Stimulated activated CD8-positive, alpha-beta memory T cell treated with anti-CD3 and anti-CD28 coated beads, Interleukin-7, amount 100 ng/mL, for 48 hours (primary cell): ENCODE measurements at places on chromosomes 7 and 10.

GRCh38 chr7:55432939-55433784, 68.0 kb downstream of the LANCL2 start:
- no peak for DNase-seq

DNA sequence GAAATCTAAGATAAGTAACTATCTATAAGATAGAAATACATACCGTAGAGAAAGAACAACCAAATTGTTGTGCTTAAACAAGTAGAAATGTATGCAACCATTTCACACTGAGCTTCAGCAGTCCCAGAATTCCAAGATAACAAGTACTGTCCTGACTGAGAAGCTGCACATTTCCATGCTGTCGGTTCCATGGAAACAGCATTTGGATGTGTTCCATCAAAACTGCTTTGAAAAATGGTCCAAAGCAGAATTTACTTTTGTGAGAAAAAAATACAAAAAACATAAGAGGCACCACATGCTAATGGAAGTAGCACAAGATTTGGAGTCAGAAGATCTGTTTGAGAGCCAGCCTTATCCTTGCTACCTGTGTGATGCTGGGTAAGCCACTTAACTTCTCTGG, 92.6 kb downstream of the MTERF1 start:
- no peak for DNase-seq

GRCh38 chr10:132813001-132813401, 27.1 kb upstream of the NKX6-2 start:
- DNase-seq = no peak

GRCh38 chr7:85887133-85887532, 700.3 kb upstream of the SEMA3D start:
- no peak for DNase-seq

GRCh38 chr7:38525857-38526256, 105.3 kb downstream of the AMPH start:
- no peak for DNase-seq

DNA sequence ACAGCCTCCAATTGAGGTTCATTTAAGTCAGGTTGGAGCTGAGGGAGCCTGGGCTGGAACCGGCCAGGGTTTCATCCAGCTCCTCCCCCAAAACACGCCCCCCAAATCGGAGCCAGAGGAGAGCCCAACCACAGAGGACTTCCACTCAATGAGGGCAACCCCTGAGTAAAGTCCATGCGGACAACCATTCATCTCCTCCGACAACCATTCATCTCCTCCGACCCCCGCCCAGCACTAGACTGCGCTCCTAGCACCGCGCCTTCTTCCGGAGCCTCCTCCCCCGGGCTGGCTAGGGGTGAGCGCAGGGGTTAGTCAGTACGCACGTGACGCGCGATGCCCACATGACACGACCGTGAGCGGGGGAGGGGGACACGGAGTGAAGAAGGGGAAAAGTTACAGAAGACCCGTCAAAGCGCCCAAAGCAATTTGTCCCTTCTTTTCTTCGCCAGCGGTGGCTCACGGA, 1.4 kb downstream of the MAGI2 start:
- no peak for DNase-seq

DNA sequence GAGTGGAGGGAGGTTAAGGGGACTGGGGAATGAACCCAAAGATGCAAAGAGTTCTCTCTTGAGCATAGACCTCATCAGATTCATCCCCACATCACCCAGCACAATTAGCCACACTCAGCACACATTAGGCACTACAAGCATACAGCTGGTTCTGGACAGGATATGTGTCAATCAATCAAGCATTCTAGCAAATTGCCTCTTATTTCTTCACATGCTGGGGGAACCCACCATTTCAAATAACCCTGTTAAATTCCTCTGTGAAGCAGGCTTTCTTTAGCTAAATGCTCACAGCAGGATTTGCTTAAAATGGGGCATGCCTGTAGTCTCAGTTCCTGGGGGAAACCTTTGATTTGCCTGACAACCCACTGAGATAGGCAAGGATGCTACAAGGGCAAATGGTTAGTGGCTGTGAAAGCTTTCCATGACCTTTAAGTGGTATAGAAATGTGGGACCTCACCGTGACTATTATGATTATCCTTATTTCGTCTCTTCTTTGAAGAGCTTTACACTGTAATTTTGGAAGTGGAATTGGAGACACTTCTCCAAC, 193.4 kb upstream of the ZMIZ1 start:
- DNase-seq = no peak

DNA sequence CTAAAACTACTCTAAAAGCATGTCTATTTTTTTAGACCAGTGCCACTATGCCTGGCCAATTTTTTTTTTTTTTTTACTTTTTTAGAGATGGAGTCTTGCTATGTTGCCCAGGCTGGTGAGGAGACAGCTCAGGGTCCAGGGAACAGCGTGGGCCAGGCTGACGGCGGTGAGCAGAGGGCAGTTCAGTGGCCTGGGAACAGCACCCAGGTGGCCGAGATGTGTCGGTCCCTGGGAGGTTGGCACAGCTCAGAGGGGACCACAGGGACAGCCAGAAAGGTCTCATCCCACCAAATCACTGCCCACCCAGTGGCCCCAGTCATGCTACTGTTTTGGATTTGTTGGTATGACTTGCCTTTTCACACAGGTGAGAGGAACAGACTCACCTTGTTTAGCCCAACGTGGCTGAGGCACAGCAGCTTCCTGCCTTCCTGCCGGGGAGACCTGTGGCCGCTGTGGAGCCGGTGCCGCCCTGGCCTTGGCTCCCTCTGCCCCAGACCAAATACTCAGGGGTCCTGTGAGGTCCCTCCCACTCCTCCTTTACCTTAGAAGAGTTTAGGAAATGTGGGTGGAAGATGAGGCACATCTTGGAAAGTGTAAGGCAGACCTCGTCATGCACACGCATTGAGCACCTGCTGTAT, 109.6 kb downstream of the PTPRE start:
- no peak for DNase-seq

- no peak for DNase-seq
Observed at GRCh38 chr10:6349846-6350535, 147.3 kb downstream of the PFKFB3 start.

GRCh38 chr10:120012131-120012400, 119.5 kb downstream of the SEC23IP start:
- no peak for DNase-seq

DNA sequence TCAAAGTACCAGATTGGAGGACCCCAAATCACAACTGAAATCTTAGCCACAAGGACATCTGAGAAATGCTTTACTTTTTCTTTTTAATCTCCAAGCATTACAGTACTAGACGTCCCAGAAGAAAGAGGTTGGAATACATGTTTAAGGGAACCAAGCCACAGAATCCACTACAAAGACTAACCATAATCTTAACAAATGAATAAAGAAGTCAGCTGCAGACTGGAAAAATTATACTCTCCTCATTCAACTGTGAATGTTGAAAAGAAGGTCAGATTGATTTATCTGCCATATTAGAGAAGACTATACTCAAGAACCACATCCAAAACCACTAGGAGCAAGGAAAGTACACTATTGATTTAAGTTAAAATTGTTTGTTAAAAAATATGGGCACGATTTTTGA, 102.1 kb upstream of the ABCB5 start:
- DNase-seq = no peak

DNA sequence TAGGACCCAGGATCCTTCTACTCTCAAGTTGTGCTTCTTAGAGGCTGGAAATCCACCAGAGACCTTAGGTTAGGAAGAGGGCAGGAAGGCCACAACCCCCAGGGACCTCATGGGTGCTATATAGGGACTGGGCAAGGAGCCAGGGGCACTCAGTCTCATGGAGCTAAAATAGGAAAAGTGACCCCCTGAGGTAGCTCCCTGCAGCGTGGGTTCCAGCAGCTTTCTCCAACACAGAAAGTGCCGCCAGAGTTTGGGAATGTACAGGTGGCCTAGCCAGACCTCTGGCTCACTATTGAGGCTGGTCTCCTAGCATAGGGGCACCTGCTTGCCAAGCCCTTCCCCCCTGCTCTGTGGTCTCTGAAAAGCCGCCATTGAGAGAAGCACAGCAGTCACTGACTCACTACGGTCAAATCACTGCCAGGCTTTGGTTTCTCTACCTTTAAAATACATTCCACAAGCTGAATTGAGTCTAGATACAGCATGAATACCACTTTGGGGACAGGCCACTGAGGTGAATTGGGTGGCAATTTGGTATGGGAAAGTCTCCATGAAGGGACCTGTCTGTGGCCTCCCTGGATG, 333.2 kb upstream of the PODXL start:
- DNase-seq = no peak
